ENCODE measurements at places on chromosomes 4 and X. TPM values are rescaled to one million over a fixed set of nuclear protein-coding genes. Genes with fewer than 3 reads are reported as not detected.

DNA sequence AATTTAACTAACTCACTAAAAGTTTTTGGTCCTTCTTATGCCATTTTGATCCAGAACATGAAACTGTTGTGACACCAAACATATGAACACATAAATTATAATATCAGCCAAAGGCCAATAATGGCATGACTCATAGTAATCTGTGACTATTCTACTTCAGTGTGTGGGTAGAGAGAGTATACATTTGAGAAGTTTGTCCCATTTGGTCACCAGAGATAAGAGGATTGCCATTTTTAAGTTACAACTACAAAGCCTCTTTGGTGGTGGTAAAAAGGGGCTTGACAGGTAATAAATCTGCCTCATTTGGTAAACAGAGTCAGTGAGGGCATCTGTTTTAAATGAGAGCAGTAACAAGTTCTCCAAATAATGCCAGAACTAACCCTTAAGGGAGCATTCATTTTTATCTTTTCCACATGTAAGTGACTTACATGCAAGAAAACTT is 117.9 kb downstream of the TBC1D19 start:
- DNase-seq: no peak

DNA sequence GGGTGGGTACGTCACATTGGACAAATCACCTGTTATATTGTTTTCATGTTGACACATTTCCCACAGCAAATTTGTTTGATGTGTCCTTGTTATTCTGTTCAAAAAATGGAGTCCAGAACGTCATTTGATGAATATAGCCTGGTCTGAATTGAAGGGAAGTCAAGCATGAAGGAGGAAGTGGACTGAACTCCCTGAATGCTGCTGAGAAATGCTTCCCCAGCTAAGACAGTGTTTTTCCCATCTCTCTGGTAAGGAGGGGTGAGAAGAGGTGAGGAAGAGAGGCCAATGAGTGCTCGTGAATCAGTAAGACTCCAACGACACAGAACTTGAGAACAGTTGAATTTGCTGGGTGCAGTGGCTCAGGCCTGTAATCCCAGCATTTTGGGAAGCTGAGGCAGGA is 127.4 kb downstream of the RBM47 start:
- no peak for DNase-seq

DNA sequence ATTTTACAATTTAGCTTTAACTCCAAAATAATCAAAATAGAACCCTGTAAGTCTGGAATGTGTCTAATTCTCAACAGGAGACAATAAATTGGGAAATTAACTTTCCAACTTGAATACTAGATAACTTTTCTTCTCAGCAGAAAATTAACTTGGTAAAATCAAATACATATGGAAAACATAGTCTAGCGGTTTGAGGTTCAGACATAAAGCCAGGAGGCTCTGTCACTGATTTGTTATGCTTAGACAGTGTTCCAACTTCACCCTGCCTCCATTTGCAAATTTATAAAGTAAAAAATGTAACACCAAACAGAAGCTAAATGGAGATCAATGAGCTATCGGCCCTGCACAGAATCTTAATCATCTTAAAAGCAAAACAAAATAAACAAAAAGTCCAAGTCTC is 46.3 kb downstream of the TBCK start:
- no peak for DNase-seq

DNA sequence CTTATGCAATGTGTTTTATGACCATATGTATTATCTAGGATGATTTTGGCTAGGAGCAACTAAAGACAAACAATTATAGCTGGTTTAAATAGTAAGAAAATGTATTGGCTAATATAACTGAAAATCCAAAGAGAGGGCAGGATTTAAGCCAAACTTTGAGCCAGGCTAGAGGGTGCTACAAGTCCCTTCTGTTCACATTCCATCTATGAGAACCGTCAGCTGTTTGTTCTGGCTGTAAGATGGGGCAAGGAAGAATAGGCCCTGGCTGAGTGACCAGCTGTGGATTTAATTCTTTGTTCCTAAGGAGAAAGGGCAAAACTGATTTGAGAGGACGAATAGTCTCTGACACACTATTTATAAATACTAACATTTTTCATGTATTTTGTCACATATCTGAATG is 79.2 kb upstream of the UGT8 start:
- no peak for DNase-seq

GRCh38 chr4:130183766-130184165 is 1087.8 kb downstream of the C4orf33 start:
- no peak for DNase-seq

GRCh38 chr4:99404595-99405287 is 30.4 kb downstream of the ADH7 start:
- no peak for DNase-seq

GRCh38 chrX:107146670-107147069 is 28.0 kb upstream of the RBM41 start:
- no peak for DNase-seq

GRCh38 chr4:109294006-109294405 is 8.5 kb downstream of the COL25A1 start:
- peak; percentile 30 for DNase-seq

- DNase-seq: no peak
Observed at GRCh38 chr4:183909801-183910200, 4.7 kb downstream of the STOX2 start.

MMRN1 gene
- total RNA-seq: 0.40 TPM

MAGEC2 gene
- not detected for total RNA-seq
